Stimulated activated CD4-positive, alpha-beta T cell treated with anti-CD3 and anti-CD28 coated beads, Interleukin-1b, Interleukin-23, amount 100 ng/mL, for 4 hours (primary cell): ENCODE measurements at places on chromosomes 6 and 20.

DNA sequence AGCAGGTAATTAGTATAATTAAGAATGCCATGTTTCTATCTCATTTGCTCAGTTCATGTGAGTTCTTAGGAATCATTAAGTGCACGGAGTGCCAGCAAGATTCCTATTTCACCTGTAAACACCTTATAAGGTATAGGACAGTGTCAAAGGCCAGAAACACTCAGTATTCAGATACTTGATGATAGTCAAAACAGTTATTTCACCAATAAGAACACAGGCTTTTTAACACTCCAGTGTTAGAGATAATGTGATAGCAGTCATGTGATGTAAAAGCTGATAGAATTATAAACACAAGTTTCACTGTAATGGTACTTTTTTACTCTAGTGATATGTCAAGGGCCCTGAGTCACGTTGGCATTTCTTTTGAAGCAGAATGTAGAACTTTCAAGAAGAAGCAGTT, at the start of gene GPRC6A:
TSS of gene GPRC6A (minus strand) at position 101 of the 400 bp plus-strand sequence. CDS start at position 31, 70 bp downstream.
- no peak for DNase-seq

GRCh38 chr6:150435832-150436231, 67.0 kb downstream of the IYD start:
- DNase-seq, result no peak

DNA sequence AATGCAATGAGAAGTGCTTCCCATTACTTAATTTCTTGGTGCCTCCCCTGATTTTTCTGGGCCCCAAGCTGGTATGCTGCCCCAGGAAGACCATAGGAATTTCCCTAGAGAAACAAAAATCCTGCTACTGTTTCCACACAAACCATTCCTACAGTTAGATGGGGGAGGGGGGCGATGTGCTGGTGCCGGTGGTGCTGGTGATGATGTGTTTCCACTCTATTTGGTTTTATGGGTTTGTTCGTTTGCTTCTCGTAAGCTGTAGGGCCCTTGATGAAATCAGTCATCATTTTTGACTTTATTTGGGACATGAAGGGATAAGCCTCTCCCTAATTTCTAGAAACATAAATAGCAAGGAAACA, 105.1 kb downstream of the MKKS start:
- DNase-seq, result no peak

DNA sequence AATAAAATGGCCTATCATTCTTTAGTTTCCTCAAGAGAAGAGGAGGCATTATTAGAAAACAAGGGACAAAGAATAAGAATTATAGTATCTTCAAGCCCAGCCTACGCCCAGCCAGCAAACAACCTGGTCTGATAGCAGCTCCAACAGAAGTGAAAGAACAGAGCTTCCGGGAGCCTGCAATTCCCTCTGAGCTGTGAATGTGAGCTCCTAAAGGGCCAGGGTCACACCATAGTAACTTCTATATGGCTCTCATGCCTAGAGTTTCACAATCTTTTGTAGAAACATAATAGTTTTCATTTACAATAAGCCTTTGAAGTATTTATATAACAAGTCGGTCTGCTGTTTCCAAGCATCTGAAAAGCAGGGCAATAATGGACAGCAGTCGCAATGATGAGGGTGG, 116.5 kb downstream of the SMLR1 start:
- DNase-seq, result no peak

DNA sequence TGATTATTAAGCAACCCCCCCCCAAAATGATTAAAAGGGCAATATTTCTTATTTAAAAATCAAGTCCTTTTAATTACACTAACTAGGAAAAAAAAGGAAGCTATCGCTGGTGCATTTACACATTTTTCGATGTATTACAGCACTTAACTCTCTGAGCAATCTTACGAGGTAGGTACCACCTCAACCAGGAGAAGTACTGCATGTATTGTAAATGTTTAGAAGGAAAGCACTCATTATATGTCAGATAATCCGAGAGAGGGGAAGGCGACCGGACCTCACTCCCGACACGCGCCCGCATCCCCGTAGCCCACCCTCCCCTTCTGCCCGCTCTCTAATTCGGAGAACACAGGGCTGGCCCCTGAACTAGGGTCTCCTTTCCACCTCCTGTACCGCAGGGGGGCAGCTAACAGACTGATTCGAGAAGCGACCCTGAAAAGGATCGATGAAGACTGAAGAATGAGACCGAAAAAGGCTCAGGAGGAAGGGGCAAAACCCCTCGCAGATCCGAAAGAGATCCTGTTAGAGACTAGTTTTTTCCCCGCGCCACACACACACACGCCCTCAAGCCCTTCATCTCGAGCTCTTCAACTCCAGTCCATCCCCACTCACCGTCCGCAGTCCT, 337 bp downstream of the ESF1 start:
- no peak for DNase-seq

DNA sequence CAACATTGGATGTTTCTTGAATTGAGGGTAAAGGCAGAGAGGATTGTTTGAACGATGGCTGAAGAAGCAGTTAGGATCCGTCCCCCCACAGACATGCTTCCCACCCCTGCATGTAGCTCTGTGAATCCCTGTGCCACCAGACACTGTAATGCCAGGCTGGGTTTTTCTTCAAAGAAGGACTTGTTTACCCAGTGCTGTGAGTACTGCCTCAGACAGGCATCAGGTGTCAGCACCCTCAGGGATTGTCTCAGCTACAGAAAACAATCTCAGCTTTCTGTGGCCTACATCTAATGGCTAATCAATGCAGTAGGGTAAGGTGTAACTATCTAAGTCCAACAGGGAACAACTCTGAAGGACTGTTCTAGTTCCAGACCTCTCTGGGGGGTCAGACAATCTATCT, 853.0 kb upstream of the EPHA7 start:
- no peak for DNase-seq

DNA sequence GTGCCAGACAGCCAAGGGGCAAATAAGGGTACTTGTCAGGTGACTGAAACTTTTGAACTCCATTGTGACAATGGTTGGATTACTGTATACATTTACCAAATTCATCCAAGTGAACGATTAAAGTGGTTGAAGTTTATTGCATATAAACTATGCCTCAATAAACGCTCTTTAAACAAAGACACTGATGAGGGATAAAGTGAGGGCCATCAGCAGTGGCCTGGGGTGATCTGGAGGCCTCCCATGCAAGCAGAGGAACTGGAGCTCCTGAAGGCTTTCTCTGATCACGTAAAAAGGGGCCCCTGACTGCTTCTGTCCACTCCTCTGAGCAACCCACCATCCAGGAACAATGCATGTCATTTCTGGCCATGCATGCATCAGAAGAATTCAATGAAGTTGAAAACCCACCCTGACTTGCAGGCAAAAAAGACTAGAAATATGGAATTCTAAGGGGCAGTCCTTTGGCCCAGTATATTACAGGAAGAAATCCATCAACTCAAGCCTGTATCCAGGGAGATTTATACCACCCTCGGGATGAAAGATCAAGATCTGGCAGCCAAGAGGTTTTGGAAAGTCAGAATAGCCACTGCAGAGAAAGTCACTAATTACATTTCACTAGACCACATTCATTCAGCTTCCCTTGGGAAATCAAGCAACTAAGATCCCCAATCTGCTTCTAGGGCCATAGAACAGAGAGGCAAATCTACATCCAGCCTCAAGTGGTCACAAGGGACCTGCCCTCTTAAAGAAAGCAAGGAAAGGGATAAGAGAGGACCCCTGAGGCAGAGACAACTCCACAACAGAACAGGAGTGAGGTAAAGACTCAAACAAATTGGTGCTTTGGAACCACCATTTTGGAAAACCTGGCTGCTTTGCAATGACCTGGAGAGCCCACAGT, 31.7 kb upstream of the RAB22A start:
- DNase-seq, result no peak

- no peak for DNase-seq
Measured at GRCh38 chr20:64228751-64229506, 26.6 kb upstream of the PCMTD2 start.

- DNase-seq, result no peak
Measured at GRCh38 chr6:83578057-83578456, 65.7 kb downstream of the PRSS35 start.

DNA sequence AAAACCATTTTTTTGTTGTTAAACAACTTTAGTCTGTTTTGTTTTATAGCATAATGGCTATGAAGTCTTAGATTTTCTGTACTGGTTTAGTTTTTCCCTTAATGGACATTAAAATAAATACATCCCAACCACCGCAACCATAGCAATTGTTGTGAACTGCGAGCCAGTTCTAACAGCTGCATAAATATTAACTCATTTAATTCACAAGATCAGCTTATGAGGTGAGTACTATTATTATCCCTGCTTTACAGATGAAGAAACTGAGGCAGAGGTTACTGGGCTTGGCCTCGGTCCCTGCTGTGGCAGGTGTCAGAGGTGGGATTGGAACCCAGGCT, 23.1 kb downstream of the MOCS3 start:
- DNase-seq, result no peak

DNA sequence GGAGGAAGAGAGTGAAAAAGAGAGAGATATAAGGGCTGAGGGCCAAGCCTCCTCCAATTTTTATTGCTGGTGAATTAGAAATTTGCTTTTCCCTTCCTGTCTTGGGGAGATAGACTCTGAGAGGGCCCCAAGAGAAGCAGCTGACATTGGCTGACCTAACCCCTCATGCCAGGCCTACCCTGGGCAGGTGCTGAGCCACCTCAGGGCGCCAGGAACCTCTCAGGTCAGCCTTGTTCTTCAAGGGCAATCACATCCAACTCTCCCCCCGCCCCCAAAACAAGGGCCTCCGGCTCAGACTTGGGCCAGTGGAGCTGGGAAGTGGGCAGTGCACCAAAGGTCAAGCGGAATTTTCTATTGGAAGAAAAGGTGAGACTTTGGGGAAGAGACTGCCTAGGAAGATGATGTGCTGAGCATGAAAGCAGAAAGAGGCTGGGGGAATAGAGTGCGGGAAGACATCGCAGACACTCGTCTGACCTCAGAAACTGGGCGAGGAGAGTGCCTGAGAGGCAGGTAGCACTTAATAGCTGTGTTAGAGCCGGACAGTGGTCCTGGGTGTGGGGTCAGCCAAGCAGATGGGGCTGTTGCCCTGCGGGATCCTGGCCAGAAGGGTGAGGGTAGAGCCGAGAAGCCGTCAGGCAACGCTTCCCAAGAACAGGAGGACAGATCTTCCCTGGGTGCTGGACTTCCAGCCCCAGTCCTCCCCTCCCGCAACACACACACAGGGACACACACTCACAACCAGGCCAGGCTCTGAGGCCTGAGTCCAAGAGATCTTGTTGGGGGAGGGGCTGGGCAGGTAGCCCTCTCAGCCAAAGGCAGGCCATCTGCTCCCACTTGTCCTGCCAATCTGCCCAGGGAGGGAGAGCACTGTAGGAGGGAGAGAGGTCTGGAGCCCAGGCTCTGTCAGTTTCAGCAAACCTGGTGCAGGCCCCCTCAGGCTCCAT, 3.7 kb upstream of the FASTKD5 start:
- DNase-seq, result no peak

- DNase-seq, result no peak
Measured at GRCh38 chr6:38688579-38689087, 14.3 kb downstream of the GLO1 start.

DNA sequence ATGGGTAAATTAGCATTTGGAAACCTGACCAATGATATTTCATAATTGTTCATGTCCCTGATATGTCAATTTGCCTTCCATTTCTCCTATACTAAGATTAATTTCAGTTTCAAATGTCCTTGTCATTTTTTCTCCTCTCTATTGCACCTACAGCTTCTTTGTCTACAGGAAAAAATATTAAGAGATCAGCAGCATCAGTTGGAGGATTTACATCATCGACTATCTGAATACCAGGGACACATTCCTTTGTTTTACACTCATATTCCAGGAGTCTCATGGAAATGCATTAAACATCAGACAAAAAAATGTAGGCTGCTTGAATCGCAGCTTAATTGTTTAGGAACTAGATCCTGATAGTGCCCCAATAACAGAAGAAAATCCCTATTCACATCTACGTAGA, 188.2 kb downstream of the PRKN start:
- DNase-seq, result no peak

DNA sequence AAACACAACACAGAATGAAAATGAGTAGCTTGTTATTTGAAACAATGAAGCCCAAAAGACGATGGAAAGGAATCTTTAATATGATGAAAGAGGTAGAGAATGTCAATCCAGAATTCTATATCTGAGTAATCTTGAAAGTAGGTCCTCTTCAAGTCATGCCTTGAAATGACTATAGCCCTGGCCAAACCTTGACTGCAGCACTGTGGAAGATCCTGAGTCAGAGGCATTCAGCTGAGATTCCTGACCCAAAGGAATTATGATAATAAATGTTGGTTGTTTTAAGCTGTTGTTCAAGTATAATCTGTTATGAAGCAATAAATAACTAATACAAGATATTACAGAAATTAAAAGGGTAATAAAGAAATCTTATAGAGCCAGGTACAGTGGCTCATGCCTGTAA, 64.8 kb downstream of the IBTK start:
- DNase-seq, result no peak

GRCh38 chr6:139355172-139355571, 19.3 kb downstream of the CITED2 start:
- DNase-seq, result no peak

DNA sequence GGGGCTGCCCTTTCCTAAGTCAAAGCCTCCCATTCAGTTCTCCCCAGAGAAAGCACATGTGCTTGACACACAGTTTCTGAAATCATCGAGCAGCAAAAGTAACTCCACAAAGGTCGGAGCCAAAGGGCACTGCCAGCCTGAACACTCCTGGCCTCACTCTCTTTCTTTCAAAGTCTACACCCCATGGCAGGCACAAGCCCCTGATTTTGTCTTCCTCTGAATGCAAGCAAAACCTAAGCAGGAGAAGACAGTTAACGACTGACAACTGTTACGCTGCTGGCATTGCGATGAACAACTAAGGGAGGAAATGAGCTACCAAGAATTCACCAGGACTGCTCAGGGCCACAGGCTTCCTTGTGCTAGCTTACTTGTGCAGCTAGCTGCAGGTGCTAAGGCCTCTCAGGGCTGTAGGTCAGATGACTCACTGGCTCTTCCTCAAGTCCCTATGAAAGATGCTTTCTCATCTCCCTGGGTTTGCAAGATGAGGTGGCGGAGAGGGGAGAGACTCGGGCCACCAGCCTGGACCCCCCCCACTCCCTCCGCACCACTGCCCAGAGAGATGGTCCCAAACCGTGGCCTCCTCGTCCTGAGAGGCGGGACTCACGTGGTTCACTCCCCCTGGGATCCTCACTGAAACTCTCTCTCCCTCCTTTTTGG, 208.2 kb downstream of the DLL1 start:
- no peak for DNase-seq

DNA sequence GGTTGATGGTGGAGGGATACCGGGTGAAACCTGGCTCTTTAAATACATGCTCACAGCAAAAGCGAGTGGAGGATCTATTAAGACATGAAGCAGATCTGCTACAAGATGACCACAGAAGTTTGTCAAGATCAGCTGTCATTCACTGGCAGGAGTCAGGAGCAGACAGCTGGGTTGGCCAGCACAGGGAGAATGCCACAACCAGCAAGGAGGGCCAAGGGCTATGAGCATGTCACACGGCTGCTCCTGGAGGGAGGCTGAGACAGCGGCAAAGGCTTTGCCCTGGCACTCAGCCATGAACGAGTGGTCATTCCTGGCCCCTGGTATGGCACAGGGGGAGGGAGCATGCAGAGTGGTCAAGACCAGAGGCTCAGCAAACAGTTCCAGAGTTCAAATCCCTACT, 77.6 kb downstream of the POPDC3 start:
- DNase-seq, result no peak
